ENCODE measurements at places on chromosomes 2 and 18.

- no peak for DNase-seq
These were observed 368.8 kb upstream of the CDH19 start for GRCh38 chr18:66972681-66973080.

DNA sequence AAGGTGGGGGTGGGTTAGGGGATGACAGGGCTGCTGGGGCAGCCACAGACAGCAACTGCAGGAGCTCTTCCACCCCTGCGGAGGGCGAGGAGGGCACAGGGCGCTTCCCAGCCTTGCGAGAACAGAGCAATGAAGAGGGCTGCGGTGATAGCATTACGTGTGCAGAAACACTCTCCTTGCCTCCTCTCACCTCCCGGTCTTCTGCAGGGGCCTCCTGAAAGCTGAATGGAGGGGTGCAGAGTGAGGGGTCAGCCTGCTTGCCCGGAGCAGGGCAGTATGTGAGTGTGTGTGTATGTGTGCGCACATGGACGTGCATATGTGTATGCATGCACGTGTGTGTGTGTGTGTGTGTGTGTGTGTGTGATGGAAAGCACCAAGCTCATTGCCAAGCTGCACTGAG lies 29.5 kb upstream of the IL1R2 start:
- DNase-seq, result no peak

DNA sequence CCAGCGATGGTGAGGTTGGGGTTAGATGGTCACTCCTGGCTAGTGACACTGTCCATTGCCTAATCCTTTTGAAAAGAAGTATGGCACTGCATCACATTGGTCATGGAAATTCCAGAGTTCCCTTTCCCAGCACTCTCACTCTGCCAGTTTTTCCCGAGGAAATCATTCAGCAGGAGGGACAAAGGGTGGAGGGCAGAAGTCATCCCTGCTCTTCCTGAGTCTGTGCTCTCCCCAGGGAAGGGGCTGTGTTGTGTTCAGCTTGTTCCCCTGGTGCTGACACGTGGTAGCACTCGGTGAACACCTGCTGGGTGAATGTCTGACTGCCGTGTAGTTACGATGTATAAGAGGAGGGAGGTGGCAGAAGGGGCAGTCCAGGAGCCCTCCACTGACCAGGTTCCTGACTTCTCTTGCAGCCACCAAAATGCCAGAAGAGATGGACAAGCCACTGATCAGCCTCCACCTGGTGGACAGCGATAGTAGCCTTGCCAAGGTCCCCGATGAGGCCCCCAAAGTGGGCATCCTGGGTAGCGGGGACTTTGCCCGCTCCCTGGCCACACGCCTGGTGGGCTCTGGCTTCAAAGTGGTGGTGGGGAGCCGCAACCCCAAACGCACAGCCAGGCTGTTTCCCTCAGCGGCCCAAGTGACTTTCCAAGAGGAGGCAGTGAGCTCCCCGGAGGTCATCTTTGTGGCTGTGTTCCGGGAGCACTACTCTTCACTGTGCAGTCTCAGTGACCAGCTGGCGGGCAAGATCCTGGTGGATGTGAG lies 21.6 kb downstream of the STEAP3 start:
- DNase-seq, result no peak

DNA sequence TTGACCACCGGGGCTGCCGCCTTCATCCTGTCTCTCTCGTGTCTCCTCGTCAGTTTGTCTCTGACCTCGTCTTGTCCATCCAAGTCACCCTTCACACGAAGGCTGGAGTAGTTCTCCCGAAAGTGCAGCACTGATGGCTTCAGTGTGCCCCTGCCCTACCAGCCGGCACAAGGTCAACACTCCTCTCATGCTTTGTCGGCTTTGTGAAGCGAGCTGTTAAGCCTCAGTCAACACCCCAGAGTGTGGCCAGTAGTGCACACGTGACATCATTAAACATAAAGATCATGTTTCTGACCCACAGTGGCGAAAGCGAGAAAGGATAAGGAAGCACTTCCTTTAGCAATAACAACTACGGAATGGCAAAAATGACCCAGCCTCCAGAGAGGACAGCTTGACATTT lies 23.2 kb downstream of the ACKR3 start:
- DNase-seq, result peak; percentile 69

- no peak for DNase-seq
These were observed 41.5 kb upstream of the CHST9 start for GRCh38 chr18:27226556-27227075.

DNA sequence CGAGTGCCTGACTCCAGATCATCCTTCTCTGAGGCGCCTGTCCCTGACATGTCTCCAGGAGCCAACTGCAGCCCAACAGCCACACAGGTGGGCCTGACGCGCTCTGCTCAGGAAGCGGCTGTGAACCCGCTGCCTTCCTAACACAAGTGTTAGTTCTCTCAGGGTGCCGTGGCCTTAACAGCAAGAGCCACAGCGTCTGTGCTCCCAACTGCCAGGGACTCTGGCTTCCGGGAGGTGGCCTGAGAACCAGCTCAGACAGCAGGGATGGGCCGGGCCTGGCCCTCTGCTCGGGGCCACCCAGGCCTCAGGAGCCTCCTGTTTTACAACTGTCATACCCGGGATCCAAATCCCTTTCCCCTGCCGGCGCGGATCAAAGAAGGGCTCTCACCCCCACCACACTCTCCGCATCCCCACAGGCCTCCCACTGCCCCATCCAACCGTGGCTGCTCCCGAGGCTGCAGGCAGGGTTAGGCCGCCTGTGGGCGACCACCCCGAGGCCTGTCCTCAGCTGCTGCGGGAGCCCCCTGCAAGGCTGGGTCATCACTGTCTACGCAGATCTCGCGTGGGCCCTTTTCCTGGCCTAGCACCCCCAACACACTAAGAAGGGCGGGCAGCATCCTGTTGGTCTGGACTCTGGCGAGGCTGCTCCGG lies 114.2 kb upstream of the ZNF236 start:
- DNase-seq, result no peak

- DNase-seq, result no peak
These were observed 74.5 kb downstream of the SPATS2L start for GRCh38 chr2:200380833-200381542.

GRCh38 chr2:24632172-24632571 lies 141.1 kb downstream of the NCOA1 start:
- no peak for DNase-seq

DNA sequence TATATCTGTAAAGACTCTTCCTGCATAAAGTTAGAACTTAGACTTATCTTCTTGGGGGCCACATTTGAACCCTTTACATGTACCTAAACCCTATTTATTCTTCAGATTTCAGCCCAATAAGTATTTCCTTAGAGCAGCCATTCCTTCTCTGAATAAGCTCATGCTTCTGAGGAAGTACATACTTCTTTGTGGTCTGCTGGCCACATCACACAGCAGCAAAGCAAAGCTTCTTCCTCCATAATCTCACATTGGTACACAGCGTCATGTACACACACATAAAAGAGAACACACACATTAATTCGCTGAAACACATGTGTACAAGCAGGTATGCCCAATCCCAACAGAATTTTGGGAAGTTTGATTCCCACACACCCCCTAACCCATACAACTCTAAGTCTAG lies 331.0 kb downstream of the CDH2 start:
- DNase-seq, result no peak

DNA sequence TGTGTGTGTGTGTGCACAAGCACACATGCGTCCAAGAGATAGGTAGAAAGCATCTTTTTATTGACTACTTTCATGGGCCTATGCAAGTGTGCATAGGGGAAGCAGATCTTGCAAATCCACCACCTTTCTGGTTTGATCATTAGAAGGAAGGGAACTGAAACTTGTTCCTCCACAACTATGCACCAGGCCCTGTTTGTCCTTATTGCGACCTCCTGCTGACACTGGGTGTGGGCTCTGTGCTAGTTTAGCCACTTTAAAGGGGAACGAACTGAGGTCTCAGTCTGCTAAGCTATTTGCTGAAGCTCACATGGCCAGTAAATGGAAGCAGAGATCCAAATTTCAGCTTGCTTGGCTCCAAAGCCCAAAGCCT lies 32.1 kb upstream of the INSIG2 start:
- DNase-seq, result no peak

- DNase-seq, result no peak
These were observed 1469.7 kb upstream of the PIK3C3 start for GRCh38 chr18:40485318-40485717.

- no peak for DNase-seq
These were observed 358.4 kb upstream of the NRP2 start for GRCh38 chr2:205323929-205324328.

- DNase-seq, result peak; percentile 20
These were observed 139.7 kb downstream of the HRH4 start for GRCh38 chr18:24600076-24600654.

DNA sequence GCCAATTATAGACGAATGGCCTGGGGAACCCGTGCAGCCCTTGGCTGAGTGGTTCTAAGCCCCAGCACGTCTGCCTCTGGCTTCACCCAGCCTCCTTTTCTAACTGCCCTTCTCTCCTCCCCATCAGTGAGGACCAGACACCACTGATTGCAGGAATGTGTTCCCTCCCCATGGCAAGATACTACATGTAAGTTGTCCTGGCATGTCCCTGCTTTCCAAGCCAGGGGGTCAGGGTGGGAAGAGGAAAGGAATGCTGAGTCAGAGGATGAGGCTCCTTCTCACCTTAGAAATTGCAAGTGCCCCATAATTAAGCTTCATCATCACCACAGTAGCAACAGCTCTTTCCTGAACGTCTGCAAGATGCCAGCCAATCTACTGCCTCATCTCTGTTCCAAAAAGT lies 4.8 kb downstream of the IL1F10 start:
- no peak for DNase-seq

GRCh38 chr18:5498452-5498851 lies 45.3 kb downstream of the EPB41L3 start:
- DNase-seq, result no peak

GRCh38 chr2:28163028-28163427 lies 229.6 kb upstream of the FOSL2 start:
- no peak for DNase-seq

GRCh38 chr2:223185638-223186037 lies 133.6 kb downstream of the KCNE4 start:
- DNase-seq, result no peak

DNA sequence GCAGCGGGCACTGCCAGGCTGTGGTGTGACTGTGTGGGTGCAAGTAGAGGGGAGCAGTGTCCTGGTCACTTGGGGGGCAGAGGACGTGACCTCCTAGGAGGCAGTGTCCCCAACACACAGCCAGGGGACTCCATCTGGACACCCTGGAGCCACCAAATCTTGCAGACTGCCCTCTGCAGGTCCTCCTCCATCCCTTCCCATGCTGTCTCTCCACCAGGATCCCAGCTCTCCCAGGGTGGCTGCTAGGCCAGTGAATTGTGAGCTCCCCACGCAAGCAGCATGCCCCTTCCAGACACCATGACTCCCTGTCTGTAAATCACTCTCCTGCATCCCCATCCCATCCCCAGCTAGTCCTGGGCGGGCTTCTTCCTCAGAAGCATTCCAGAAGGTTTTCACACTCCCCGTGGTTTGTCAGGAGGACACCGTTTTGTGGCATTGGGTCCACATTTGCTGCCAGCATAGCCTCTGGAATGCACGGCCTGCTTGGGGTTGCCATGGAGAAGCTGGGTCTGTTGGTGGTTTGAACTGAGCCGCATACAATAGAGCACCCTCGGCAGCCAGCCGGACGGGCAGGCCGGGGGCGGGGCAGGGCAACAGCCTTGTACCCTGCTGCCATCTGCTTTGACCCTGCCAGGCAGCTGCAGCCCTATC lies 210.7 kb downstream of the KLHL29 start:
- no peak for DNase-seq

GRCh38 chr18:67402543-67402942 lies 114.0 kb downstream of the DSEL start:
- DNase-seq, result no peak

DNA sequence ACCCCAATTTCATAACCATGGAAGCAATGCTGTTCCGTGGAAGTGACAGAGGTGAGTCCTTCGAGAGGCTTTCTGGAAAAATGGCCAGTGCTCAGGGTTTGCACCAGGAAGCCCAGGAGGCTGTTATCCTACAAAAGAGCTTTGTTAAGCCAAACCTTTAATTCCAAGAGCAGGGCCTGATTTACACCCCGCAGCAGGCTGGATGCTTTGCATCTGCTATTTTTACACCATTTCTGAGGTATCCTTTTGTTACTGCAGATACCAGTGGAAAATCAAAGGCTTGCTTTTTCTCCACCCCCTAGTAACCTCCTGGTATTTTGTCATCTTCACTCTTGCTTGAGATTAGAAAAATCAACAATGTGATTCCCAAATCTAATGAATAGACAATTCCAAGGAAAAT lies 380.6 kb downstream of the SOX11 start:
- no peak for DNase-seq

DNA sequence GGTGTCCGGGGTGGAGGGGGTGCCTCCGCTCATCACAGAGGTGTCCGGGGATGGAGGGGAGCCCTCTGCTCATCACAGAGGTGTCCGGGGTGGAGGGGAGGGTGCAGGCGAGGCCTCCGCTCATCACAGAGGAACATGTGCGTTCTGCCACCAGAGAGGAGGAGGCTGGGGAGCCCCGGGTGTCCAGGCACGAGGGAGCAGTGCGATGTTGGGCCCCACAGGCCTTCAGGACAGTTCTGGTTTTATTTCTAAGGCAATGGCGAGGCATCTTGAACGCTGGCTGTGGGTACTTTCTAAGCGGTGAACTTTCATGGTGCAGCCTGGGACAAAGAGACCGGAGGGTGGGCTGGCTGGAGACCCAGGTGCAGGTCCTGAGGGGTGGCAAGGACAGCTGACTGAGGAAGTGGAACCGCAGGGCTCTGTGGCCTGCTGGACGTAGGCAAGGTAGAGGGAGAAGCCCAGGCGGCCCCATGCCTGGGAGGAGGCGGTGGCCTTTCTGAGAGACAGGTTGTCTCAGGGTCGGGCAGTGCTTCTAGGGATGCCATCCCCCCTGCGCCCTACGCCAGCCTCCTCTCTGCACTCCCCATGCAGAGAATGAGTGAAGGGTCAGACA lies 196.6 kb upstream of the SALL3 start:
- DNase-seq, result no peak

DNA sequence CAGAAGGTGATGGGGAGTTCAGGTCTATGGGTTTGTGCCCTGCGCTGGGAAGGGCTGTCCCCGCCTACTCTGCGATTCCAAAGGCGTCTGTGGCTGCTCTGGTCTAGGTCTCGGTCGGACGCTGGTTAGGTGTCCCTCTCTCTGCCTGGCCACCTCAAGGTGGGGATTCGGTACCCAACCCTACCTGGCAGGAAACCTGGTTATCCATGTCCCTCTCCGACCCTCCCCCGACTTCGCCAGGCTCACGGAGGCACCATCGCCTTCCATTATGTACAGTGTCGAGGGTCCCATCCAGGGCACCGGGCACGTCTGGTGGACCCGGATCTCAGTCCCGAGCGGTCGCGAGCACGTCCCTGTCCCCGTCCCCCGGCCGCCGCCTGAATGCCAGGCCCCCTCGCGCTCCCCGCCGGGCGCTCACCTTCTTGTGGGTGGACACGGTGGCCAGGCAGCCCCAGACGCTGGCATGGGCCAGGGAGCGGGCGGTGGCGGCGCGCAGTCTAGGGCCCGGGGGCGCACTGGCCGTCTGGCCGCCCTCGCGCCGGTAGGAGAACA lies 628 bp downstream of the CREG2 start:
- DNase-seq, result no peak

All from T47D (cell line).